ENCODE measurements at places on chromosomes 3 and 15. TPM values are rescaled to one million over a fixed set of nuclear protein-coding genes. Genes with fewer than 3 reads are reported as not detected.
A peak's percentile ranks its signal among the peaks of the same experiment; 100 is the strongest.

- no peak overlapping the region for H3K4me3 ChIP-seq
- H3K27me3 ChIP-seq, result no peaks in the 10 kb centered on the region
- no peaks in the 10 kb centered on the region for H3K36me3 ChIP-seq
- H3K4me1 ChIP-seq, result peaks cover 12% of the 10 kb centered on the region
- no peak overlapping the region for H3K27ac ChIP-seq
- DNase-seq, result no peak
Observed at GRCh38 chr15:35089551-35089950, 4.5 kb upstream of the NANOGP8 start.

DNA sequence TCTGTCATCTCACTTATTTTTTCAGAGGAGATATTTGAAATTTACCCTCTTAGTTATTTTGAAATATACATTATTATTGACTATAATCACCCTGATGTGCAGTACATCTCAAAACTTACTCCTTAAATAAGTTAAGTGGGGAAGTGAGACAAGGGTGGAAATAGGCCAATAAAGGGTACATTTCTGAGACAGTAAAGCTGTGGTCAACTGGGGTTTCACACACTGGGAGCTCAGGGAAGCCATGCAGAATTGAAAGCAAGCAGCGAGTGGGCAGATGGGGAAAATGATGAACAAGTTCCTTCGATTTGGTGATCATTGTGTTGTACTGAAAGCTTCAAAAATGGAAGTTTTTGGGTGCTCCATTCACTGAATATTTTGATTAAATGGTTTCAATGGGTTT is 21.6 kb upstream of the MOBP start:
- no peak overlapping the region for H3K27ac ChIP-seq
- H3K36me3 ChIP-seq, result no peaks in the 10 kb centered on the region
- H3K4me1 ChIP-seq, result peaks cover 8% of the 10 kb centered on the region

- H3K36me3 ChIP-seq, result 0 out of 2 replicates have a peak, but pooled peaks cover 4% of the 10 kb centered on the region
- peaks cover 45% of the 10 kb centered on the region for H3K4me1 ChIP-seq
- peaks cover 11% of the 10 kb centered on the region for H3K27me3 ChIP-seq
- no peak for DNase-seq
- H3K27ac ChIP-seq, result no peak overlapping the region
Observed at GRCh38 chr15:69762373-69763148, 309.9 kb downstream of the RPLP1 start.

GRCh38 chr3:25427942-25428788 is at the start of gene RARB:
TSS of gene RARB (plus strand) at chr3:25428263. CDS start at chr3:25428732, 469 bp downstream.
- peak; percentile 32 for DNase-seq
- H3K36me3 ChIP-seq, result no peaks in the 10 kb centered on the region
- H3K27me3 ChIP-seq, result no peaks in the 10 kb centered on the region
- peaks cover 50% of the 10 kb centered on the region for H3K4me1 ChIP-seq
- H3K4me3 ChIP-seq, result peak within 1 kb of the TSS; percentile 88

- no peaks in the 10 kb centered on the region for H3K4me1 ChIP-seq
- no peak for DNase-seq
- H3K36me3 ChIP-seq, result no peaks in the 10 kb centered on the region
- peaks cover 2% of the 10 kb centered on the region for H3K27me3 ChIP-seq
- no peak overlapping the region for H3K27ac ChIP-seq
Observed at GRCh38 chr3:117761703-117762620, 1052.4 kb downstream of the TUSC7 start.

DNA sequence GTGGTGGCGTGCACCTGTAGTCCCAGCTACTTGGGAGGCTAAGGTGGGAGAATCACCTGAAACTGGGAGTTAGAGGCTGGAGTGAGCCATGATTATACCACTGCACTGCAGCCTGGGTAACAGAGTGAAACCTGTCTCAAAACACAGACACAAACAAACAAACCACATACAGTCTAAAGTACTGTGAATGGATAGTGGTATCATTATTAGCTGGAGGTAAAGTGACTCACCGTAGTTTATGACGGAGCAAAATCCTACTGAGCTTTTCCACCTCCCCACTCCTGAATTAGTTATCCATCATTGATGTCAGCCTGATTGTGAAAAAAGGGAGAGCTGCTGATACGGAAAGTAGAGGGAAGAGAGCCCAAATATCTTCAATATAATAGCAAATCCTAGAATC is 3.2 kb upstream of the CNOT10 start:
- no peak for DNase-seq
- H3K27ac ChIP-seq, result no peak overlapping the region
- no peaks in the 10 kb centered on the region for H3K36me3 ChIP-seq
- H3K4me1 ChIP-seq, result peaks cover 21% of the 10 kb centered on the region
- peaks cover 20% of the 10 kb centered on the region for H3K27me3 ChIP-seq

DNA sequence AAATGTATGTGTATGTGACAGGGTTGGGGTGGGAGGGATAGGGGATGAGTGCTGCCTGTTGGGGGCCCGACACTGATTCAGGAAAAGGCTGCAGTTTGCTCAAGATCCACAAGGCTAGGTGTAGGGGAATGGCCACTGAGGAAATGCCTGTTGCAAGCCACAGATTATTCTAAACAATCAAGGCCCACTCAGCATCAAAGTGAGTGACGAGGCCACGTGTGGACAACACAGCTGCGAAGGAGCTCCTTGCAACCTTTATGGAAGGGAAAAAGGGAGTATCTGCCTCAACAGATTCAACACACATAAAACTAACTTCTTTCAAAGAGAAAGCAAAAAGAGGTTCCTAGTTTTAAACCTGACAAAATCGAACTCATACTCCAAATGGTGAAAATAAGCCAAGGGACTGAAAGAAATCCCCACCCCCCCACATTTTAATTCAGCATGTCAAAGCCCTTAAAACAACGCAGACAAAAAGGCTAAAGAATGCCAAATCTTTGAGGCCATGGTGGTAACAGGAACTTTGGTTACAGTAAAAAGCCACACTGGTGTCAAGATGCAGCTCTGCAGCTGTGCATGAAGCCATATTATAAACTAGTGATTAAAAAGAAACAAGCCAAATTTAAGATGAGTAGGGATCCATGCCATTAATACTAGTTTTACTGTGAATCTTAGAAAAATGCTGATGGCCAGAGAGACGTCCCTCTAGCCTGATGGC is 3.6 kb downstream of the POLG start:
- H3K27ac ChIP-seq, result peak overlapping the region; percentile 5
- H3K36me3 ChIP-seq, result peaks cover 56% of the 10 kb centered on the region
- DNase-seq, result no peak
- H3K27me3 ChIP-seq, result peaks cover 5% of the 10 kb centered on the region

DNA sequence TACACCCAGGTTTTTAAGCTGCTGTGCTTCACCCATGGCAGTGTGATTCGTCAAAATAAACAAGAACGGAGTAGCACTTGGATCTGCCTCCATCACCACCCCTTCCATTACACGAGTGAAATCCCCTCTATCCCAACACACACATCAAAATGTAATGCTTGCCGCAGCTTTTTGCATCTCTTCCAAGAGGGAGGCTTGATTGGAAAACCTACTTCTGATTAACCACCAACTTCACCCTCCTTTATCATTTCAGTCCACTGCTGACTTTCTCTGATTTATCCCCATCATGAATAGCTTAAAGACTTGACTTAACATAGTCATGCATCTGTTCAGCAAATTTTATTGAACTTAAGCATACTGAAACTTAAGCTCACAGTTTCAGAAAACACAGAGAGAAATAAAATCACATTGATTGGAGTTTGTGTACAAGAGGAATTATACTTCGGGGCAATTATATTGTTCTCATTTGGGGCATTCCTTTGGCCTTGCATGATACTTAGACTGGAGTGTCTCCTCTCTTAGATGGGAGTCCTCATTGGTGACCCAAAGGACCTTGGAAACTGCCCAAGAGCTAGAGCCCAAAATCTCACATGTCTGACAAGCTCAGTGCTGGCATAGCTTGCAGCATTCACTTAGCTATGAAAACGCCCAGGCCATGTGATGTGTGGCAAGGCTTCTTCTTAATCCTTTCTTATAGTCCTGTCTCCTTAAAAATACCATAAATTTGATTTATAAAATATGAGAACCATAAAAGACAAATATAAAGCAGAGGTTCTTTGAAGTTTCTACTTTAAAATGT is 124.3 kb upstream of the UMPS start:
- no peak overlapping the region for H3K4me3 ChIP-seq
- H3K27me3 ChIP-seq, result peaks cover 18% of the 10 kb centered on the region
- H3K36me3 ChIP-seq, result no peaks in the 10 kb centered on the region
- H3K27ac ChIP-seq, result no peak overlapping the region

GRCh38 chr3:53044711-53045517 is 959 bp downstream of the SFMBT1 start:
- peaks cover 4% of the 10 kb centered on the region for H3K36me3 ChIP-seq
- peaks cover 25% of the 10 kb centered on the region for H3K4me1 ChIP-seq
- peak overlapping the region; percentile 92 for H3K4me3 ChIP-seq
- peak; percentile 23 for DNase-seq
- H3K27ac ChIP-seq, result peak overlapping the region; percentile 80

GRCh38 chr3:25692341-25692740 is 27.6 kb upstream of the TOP2B start:
- H3K4me1 ChIP-seq, result peaks cover 7% of the 10 kb centered on the region
- H3K27ac ChIP-seq, result no peak overlapping the region
- peaks cover 10% of the 10 kb centered on the region for H3K27me3 ChIP-seq

DNA sequence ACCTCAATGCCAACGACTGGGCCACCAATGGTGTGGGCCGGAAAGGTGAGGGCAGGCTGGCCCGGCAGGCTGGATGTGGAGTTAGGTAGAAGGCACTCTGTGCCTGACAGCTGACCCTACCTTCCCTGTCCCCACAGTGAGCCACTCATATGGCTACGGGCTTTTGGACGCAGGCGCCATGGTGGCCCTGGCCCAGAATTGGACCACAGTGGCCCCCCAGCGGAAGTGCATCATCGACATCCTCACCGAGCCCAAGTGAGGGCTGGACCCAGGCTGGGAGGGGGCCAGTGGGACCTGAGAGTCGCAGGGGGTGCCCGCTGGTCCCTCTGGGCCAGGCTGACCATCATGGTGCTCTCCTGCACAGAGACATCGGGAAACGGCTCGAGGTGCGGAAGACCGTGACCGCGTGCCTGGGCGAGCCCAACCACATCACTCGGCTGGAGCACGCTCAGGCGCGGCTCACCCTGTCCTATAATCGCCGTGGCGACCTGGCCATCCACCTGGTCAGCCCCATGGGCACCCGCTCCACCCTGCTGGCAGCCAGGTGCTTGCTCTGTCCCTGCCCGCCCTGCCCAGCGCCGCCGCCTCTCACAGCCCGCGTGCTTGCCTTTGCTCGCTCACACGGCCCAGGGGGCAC is 4.5 kb upstream of the FES start:
- DNase-seq, result no peak
- H3K4me1 ChIP-seq, result no peaks in the 10 kb centered on the region
- no peaks in the 10 kb centered on the region for H3K27me3 ChIP-seq
- no peak overlapping the region for H3K27ac ChIP-seq

DNA sequence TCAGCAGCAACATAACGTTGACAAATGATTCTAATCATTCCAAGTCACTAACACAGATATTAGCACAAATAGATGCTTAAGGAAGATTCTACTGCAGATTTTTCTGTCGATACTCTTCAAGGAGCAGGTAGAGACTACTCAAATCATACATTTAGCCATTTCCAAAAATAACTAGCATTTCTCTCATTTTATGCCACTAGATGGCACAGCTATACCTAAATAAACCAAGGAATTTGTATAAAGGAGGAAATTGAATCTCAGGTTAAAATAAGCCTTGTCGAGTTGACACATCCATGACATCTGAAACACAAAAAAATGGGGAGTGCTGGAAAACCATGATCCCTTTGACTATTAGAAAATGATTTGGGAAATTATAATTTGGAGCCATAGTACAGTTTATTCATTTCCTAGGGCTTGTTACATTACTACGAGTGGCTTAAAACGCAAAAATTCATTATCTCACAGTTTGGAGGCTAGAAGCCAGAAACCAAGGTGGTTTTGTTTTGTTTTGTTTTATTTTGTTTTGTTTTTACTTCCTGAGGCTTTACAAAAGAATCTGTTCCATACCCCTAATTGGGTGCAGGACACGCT is 59.5 kb upstream of the STRIT1 start:
- peaks cover 6% of the 10 kb centered on the region for H3K27me3 ChIP-seq
- no peak overlapping the region for H3K27ac ChIP-seq
- H3K36me3 ChIP-seq, result no peaks in the 10 kb centered on the region
- H3K4me1 ChIP-seq, result no peaks in the 10 kb centered on the region
- peak; percentile 32 for DNase-seq
- no peak overlapping the region for H3K4me3 ChIP-seq

CLRN1 gene
- not detected for total RNA-seq

BSN gene
- total RNA-seq, result 0.07 TPM

ATP13A5 gene
- not detected for total RNA-seq

LTK gene
- total RNA-seq, result 1.3 TPM

AMOTL2 gene
- 287 TPM for total RNA-seq

Measured in HFFc6 (cell line).